ENCODE measurements at places on chromosomes 7 and 10. TPM values are rescaled to one million over a fixed set of nuclear protein-coding genes. Genes with fewer than 3 reads are reported as not detected.

AKR1D1 gene
- not detected for polyA plus RNA-seq

ANXA8 gene
- 250 TPM for polyA plus RNA-seq

YWHAG gene
- 53.3 TPM for polyA plus RNA-seq

CPVL gene
- 4.6 TPM for polyA plus RNA-seq

TAS2R38 gene
- polyA plus RNA-seq, result not detected

ZP3 gene
- 4.3 TPM for polyA plus RNA-seq

PITX3 gene
- polyA plus RNA-seq, result not detected

ELFN1 gene
- polyA plus RNA-seq, result 0.16 TPM

TCF7L2 gene
- polyA plus RNA-seq, result 5.4 TPM

MRC1 gene
- 0.90 TPM for polyA plus RNA-seq

MACC1 gene
- polyA plus RNA-seq, result 5.6 TPM

ZNF804B gene
- polyA plus RNA-seq, result not detected

CLDN15 gene
- polyA plus RNA-seq, result 5.9 TPM

SFXN2 gene
- polyA plus RNA-seq, result 5.7 TPM

AKR1C4 gene
- not detected for polyA plus RNA-seq

TMEM176B gene
- polyA plus RNA-seq, result 15.6 TPM

CCDC3 gene
- polyA plus RNA-seq, result 3.2 TPM

GNAT3 gene
- polyA plus RNA-seq, result not detected

SPDYE2B gene
- polyA plus RNA-seq, result not detected

CPA2 gene
- 0.14 TPM for polyA plus RNA-seq

ATG9B gene
- 36.0 TPM for polyA plus RNA-seq

NPFFR1 gene
- 0.02 TPM for polyA plus RNA-seq

ACSL5 gene
- 3.6 TPM for polyA plus RNA-seq

CPN1 gene
- not detected for polyA plus RNA-seq

Data from esophagus (tissue), 2 donors.